ENCODE measurements at places on chromosomes 7 and 10. TPM values are rescaled to one million over a fixed set of nuclear protein-coding genes. Genes with fewer than 3 reads are reported as not detected.

DNA sequence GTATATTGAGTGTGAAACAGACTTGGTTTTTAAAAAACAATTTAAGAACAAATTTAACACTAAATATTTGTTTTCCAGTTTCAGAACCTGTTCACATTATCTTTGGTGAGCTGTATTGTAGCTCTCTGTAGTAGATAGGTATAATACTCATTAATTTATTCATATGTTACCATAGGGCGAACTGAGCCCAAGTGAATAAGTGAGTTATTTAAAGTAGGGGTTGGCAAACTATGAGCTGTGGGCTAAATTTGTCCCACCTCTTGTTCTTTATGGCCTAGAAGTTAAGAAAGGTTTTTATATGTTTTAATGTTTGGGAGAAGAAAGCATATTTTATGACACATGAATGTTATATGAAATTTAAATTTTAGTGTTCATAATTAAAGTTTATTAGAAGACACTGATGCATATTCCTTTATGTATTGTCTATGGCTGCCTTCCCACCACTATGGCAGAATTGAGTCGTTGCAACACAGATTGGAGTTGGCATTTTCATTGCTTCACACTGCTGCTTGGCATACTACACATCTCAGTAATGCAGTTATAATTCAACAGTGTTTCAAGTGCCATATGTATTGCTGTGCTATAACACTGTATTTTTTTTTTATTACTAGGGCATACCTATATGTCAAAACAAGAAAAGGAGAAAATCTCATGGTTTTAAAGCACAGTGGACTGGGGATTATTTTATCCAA, 146.5 kb downstream of the ADK start:
- DNase-seq: no peak

RBP4 gene
- total RNA-seq: not detected

- no peak for DNase-seq
Observed at GRCh38 chr7:66725843-66726242, 14.7 kb upstream of the RABGEF1 start.

DNA sequence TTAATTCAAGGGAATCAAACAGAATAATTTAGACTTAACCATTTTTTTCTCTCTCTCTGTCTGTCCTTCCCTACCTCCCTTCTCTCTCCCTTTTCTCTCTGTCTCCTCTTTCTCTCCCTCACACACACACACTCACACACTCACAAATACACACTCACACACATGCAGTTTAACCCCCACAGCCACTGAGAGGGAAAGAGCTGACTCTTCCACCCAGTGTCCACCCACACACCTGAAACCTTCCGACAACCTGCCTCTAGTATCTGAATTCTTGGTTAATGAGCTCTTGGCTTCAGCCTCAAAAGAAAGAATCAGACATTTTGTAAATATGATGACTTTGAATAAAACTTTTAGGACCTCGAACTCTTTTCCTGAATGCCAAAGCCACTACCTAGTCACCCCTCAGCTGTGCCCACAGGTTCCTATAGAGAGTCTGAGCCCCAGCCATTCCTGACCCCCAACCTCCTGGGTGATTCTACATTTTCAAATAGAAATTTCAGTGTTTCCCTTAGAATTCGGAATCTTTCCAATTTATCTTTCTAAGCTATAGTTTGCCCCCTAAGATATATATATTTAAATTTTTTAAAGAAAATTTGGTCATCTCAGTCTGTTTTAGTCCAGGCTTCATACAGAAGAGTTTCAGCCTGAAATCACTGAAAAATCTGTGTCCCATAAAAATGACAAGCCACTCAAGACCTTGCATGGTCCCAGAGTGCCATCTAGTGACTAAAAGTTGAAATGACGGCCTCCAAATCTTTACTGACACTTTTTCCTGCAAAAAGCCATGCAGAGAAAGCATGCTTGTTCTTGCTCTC, 202.8 kb downstream of the IPMK start:
- no peak for DNase-seq

GIMAP8 gene
- total RNA-seq: 69.7 TPM

PHYHIPL gene
- not detected for total RNA-seq

DNA sequence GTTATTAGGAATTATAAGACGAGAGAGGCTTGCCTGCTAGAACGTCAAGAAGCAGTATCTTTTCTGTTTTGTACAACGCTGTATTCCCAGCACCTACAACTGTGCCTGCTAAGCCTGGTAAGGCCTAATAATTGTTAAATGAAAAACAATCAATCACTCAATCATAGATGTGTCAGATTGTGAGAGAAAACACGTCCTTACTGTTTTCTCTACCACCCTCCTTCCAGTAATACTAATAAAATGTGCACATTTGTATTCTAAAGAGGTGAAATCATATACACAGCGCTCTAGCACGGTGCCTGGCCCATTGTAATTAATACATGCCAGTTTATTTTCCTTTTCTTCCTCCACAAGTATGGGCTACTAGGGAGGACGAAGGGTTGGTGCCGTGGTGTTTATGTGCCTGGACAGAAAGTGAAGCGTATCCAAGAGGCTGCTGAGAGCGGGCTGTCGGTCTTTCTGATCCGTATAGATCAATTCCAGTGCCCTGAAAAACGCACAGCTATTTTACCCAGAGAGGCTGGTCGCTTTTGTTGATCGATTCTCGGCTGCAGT, 1.5 kb upstream of the AUTS2 start:
- DNase-seq: no peak

DNA sequence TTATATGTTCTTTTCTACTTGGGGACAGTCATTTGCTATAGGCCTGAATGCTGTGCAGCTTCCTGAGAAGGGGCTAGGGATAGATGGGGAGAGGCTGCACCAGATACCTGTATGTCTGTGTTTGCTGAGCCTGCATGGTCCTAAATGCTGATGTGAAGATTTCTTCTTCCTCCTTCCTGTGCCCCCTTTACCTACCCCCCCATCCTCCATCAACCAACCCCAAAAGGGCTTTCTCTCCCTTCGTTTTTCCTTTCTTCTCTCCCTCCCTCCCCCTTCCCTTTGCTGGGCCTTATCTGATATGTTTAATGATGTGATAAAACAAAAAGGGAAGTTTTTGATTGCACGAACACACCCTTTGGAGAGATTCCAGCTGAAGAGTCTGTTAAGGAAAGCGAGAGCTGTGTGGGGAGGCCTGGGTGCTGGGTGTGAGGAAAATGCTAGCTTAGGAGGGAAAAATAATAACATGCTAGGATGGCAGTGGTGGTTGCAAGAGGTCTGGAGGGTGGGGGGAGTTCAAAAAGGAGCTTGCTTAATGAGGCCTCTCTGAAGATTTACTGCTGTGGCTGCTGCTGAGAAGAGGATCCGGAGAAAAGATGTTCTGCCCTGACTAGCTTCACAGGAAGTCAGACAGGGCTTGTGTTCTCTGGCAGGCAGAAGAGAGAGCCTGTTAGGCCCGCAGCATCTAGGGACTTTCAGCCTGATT, 101.8 kb downstream of the SAMD9 start:
- no peak for DNase-seq

DNA sequence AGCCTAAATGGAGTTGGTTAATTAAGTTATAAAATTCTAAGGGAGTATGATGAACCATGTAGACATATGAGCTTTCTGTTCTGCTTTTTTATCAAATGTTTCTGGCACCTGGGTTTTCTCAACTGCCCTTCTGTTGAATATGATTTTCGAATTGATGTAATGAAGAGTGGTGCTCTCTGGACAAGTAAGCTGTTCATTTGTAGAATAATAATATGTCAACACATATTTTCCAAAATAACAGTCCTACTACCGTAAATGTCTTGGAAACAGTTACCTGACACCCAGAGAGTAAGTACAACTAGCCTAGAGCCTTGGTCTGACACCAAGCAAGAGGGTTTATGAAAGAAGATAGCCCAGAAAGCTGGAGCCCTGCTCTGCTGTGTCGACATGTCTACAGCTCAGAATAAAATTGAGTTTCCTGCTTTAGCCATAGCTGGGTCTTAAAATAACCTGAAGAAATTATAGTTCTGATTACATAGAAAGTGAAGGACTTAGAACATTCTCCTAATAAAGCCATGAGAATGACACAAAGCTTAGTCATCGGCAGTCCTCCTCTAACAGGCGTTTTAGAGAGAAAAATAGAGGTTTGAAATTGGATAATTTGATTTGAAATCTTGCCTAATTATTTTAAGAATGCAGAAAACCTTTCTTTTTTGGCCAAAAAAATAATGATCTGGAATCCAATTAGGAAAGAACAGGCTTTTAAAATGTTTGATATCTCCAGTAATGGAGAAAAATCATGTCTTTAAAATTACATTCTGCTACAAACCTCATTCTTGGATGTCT, 25.1 kb downstream of the HDAC9 start:
- no peak for DNase-seq

DNA sequence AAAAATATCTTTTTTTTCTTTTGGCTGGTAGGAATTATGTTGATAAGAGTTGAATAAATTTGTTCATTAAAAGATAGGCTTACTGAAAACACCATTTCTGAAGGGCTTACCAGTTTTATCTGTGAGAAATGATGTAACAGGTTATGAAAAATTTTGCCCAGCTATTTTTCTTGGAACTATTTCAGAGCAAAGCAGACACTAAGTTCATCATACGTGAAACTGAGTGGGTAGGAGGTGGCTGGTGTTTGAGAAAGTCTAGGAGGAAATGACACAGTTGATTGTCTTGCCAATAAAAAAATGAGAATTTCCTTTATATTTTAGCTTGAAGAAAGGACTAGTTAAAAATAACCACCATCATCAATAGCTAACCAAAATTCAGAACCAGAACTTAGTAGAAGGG, 6.2 kb upstream of the MRC1 start:
- no peak for DNase-seq

DNA sequence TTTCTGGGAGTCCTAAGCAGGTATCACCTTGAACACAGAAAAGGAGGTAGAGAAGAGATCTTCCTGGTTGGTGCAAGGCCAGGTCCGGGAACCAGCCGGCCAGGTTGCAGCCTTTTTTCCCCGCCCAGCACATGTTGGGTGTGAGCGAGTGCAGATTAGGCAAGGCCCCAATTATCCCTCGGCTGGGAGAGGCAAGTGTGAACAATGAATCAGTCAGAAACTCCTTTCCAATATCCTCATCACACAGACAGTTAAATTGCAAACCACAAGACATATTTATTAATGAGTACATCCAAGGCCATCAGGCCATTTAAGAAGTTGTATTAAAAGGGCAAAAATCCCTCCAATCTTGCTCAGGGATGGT, 115.0 kb upstream of the AFAP1L2 start:
- DNase-seq: no peak

DNA sequence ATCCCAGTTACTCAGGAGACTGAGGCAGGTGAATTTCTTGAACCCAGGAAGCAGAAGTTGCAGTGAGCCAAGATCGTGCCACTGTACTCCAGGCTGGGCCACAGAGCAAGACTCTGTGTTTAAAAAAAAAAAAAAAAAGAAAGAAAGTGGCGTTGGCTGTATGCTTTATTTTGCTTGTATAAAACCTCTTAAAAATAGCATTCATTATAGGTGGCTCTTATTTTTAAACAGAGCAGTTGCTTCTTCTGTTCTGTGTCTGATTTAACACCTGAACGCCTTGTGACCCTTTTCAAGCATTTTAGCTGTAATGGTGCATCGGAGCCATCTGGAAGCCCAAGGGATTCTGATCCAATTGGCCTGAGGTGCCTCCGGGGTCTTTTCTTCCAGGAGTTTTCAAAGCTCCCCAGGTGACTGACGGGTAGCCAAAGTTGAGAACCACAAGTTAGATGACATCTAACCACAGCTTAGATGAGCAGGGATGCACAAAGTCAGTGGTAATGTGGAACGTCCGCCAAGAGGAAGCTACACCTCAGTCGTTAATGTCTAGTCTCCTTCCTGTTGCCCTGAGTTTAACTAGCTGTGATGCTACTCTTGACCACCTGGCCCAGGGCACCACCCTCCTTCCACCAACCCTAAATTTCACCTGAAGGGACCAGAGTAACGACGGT, 274.6 kb upstream of the KLF6 start:
- DNase-seq: no peak

GRCh38 chr7:77222819-77223218, 23.2 kb upstream of the FGL2 start:
- DNase-seq: peak; percentile 36

DNA sequence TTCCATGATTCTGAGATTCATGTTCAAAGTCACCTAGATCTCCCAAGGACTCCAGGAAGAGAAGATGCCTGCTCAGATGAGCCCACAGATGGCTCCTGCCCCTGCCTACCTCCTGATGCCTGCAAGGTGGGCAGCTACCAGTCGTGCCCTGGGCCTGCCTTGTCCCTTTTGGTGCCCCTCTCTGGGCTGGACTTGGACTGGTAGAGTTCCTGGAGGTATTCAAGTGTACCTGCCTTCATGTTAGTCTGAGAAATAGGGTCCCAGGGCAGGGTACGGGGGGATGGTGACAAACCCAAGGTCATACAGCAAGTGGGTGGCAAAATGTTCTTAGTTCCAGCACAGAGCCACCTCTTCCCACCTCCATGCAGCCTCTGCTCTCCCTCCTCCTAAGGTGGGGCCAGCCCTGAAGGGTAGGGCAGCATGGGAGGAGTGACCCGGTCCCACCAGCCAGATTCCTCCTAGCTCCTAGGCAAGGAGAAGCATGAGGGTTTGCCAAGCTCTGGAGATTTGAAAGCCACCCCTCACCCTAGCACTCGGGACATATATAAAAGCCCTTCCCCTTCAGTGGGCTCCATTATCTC, 80.8 kb upstream of the UNC5B start:
- DNase-seq: no peak

- no peak for DNase-seq
Observed at GRCh38 chr10:123909866-123910265, 18.3 kb upstream of the CPXM2 start.

DNA sequence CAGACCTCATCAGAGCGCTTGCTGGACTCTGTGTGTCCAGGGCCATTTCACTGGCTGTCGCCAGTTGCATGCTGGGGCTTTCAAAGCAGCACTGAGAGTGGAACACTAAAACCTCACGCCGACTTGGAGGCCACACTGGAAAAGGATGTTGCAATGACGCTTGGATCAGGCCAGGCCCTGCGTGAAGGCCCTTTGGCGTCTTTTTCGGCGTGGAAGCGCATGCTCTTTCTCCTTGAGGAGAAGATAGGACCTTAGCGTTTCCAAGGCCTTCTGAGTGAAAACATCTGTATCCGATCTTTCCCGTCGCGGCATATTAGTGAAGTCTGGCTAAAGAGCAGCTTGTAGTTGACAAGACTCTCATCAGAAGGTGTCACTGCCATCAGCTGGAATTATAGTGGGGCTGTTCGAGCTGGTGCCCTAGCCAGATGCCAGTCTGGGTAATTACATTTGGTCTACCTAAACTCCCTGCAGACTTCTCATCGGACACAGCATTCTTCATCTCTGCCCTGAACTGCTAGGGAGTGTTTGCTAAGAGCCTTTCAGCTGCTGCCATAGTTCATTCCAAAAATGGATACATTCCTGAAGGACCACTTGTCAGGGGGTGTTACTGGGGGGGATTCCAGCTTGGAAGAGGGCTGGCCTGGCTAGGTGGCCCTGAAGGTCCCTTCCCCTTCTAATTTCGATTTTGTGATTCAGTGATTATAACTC, 167.7 kb upstream of the TCF7L2 start:
- no peak for DNase-seq

GRCh38 chr10:36003031-36003600, 361.0 kb upstream of the FZD8 start:
- DNase-seq: no peak

SDK1 gene
- total RNA-seq: 2.5 TPM

GRCh38 chr10:17989908-17990767, 38.4 kb downstream of the SLC39A12 start:
- no peak for DNase-seq

Data from naive thymus-derived CD4-positive, alpha-beta T cell (primary cell).